Transverse colon (tissue), 4 donors: ENCODE measurements at places on chromosomes 11 and 22.

GRCh38 chr11:66745356-66746235 is 16.6 kb upstream of the SPTBN2 start:
- no peaks in the 10 kb centered on the region for H3K36me3 ChIP-seq
- peak overlapping the region; percentile 92 for H3K27ac ChIP-seq
- DNase-seq, result peak; percentile 82
- no peaks in the 10 kb centered on the region for H3K27me3 ChIP-seq

- H3K36me3 ChIP-seq, result no peaks in the 10 kb centered on the region
- no peak for DNase-seq
- H3K27ac ChIP-seq, result peak overlapping the region; percentile 78
- H3K27me3 ChIP-seq, result no peaks in the 10 kb centered on the region
- peaks cover 20% of the 10 kb centered on the region for H3K4me1 ChIP-seq
Observed at GRCh38 chr11:10600570-10601248, 32.2 kb upstream of the LYVE1 start.

GRCh38 chr11:108931168-108931567 is 266.3 kb downstream of the DDX10 start:
- no peak for DNase-seq
- no peaks in the 10 kb centered on the region for H3K4me1 ChIP-seq
- no peak overlapping the region for H3K4me3 ChIP-seq
- no peaks in the 10 kb centered on the region for H3K36me3 ChIP-seq
- no peak overlapping the region for H3K27ac ChIP-seq

DNA sequence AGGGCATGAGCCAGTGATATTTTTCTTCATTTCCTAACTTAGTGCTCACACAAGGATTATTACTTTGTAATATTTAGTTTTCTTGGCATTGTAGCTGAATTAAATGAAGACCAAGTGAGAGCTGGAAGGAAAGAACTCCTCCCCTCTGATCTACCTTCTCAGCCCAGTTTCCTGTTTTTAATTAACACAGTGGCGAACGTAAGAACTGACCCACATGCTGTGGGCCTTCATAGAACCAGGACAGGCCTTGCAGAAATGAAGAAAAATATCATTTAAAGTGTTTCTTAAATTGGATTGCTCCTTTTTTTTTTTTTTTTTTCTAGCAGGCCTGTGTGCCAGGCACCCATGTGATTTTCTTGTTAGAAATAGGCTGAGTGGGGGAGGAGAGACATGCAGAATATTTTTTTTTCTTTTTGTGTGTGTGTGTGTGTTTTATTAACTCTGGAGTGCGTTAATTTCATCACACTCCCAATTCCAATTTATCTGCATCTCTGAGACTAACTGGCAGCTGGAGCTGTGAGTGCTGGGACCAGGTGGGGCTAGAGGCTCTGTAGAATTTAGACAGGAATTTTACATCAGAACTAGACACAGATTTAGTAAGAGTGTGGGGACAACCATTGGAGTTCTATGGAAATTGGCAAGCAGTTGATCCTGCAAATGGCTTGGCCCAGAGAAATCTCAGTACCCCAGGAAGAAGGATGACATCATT is 320.5 kb downstream of the DDX10 start:
- H3K36me3 ChIP-seq, result no peaks in the 10 kb centered on the region
- H3K4me1 ChIP-seq, result no peaks in the 10 kb centered on the region
- no peak overlapping the region for H3K4me3 ChIP-seq
- H3K27ac ChIP-seq, result no peak overlapping the region
- H3K27me3 ChIP-seq, result no peaks in the 10 kb centered on the region

DNA sequence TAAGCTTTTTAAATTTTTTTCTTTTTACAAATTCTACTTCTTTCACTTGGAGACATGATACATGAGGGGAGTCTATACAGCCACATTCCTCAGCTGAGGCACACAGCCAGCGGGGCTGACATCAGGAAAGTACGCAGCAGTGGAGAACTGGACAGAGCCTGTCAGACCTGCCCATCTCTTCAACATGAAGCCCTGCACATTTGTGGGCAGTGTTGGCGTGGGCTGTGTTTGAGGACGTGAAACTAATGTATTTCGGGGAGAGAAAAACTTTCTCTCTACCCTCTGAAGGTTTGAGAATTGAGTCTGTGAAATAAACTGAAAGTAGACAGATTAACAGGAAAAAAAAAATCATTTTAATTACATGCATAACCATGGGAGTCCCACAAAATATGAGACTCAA is 84.8 kb upstream of the HTATIP2 start:
- H3K36me3 ChIP-seq, result no peaks in the 10 kb centered on the region
- no peaks in the 10 kb centered on the region for H3K27me3 ChIP-seq
- DNase-seq, result no peak

DNA sequence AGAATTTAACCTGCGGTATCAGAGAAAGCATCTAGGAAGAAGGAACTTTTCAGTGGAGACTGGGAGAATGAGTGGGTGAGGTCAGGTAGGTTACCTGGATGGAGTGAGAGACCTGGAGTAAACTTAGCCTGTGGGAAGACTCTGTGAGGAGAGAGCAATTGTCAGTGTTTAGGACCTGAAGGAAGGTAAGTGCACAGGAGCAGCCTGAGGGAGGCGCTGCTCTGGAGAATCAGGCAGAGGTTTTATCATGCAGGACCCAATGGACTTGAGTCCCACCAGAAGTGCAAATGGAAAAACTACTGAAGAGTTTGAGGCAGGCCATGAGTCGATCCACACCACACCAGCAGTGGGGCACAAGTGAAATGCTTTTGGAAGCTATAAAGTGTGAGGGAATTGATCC is 10.6 kb upstream of the IFTAP start:
- H3K4me1 ChIP-seq, result no peaks in the 10 kb centered on the region
- H3K36me3 ChIP-seq, result no peaks in the 10 kb centered on the region
- H3K27me3 ChIP-seq, result peaks cover 8% of the 10 kb centered on the region
- no peak for DNase-seq
- H3K27ac ChIP-seq, result no peak overlapping the region

GRCh38 chr11:7677071-7677470 is 3.8 kb upstream of the CYB5R2 start:
- no peak overlapping the region for H3K27ac ChIP-seq
- no peaks in the 10 kb centered on the region for H3K36me3 ChIP-seq
- no peaks in the 10 kb centered on the region for H3K4me1 ChIP-seq
- no peak for DNase-seq
- peaks cover 15% of the 10 kb centered on the region for H3K27me3 ChIP-seq

- H3K27ac ChIP-seq, result no peak overlapping the region
- H3K36me3 ChIP-seq, result no peaks in the 10 kb centered on the region
- no peak overlapping the region for H3K4me3 ChIP-seq
- peaks cover 5% of the 10 kb centered on the region for H3K4me1 ChIP-seq
- no peak for DNase-seq
Observed at GRCh38 chr11:79432138-79432537, 8.7 kb downstream of the TENM4 start.

DNA sequence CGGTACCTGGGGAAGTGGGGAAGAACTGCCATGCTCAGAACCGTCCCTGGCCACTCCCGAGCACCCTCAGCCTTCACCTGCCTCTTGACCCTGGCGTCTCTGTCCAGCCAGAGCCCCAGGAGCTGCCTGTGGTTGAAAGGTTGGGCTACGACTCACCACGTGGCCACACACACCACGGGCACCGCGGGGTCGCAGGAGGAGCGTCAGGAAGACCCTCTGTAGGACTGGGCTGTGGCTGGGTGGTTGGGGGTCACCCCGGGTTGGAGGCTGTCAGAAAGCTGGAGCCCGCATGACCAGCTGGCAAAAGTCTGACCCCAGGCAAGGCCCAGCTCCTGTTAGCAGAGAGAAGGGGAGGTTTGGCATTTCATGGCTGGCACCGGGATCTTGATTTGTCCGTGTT is 11.5 kb downstream of the KRTAP5-5 start:
- no peak for DNase-seq
- no peak overlapping the region for H3K27ac ChIP-seq
- no peak overlapping the region for H3K4me3 ChIP-seq
- peaks cover 14% of the 10 kb centered on the region for H3K4me1 ChIP-seq
- H3K27me3 ChIP-seq, result peaks cover 22% of the 10 kb centered on the region
- H3K36me3 ChIP-seq, result no peaks in the 10 kb centered on the region

DNA sequence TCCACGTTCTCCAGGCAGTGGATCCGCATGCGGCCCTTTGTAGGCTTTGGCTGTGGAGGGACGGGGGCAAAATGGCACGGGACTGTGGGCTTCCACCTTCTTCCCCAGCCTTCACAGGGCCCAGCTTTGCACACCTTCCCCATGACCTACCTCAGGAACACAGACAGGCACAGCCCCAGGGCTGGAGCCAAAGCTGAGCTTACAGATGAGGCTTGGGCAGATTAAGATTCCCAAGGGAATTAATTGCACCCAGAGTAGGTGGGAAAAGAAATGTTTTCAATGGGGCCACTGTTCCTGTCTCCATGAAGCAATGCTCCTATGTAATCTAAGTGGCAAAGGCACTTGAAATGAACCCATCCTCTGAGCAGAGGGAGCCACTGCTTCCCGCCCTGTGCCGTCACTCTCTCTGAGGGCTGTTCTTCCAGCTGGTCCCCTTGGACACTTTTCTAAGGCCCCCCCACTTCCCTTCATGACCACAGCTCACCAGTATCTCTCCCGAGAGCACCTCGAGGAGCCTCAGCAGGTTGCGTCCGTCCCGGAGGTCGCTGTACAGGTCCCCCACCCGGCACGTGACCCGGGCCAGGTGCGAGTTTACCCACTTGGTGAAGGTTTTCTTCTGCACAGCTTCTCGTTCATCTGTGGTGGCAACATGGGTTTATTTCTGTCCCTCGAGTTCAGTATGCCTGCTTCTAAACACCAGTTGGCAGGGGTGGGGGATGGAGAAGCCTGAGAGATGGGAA is 13.5 kb downstream of the SPTBN2 start:
- H3K36me3 ChIP-seq, result no peaks in the 10 kb centered on the region
- no peaks in the 10 kb centered on the region for H3K27me3 ChIP-seq
- no peak overlapping the region for H3K27ac ChIP-seq
- peaks cover 15% of the 10 kb centered on the region for H3K4me1 ChIP-seq
- H3K4me3 ChIP-seq, result no peak overlapping the region

DNA sequence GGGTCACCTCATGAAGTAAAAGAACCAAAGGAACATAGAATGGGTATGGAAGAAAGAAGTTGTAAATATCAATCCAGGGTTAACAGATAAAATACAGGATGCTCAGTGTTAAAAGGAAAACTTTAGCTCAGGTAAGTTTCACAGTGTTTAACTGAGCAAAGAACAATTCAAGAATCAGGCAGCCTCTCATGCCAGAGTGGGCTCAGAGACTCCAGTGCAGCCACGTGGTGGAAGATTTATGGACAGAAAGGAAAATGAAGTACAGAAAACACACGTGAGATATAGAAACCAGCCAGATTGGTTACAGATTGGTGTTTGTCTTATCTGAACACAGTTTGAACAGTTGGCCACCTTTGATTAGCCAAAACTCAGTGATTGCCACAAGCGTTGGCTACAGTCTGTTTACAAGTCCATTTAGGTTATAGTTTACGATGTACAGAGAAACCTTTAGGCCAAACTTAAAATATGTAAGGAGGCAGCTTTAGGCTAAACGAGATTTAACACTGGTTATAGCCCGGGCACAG is 9.1 kb downstream of the AP5B1 start:
- H3K4me3 ChIP-seq, result no peak overlapping the region
- no peaks in the 10 kb centered on the region for H3K36me3 ChIP-seq
- no peaks in the 10 kb centered on the region for H3K4me1 ChIP-seq
- H3K27ac ChIP-seq, result no peak overlapping the region
- DNase-seq, result no peak
- H3K27me3 ChIP-seq, result no peaks in the 10 kb centered on the region

- H3K27me3 ChIP-seq, result no peaks in the 10 kb centered on the region
- H3K36me3 ChIP-seq, result no peaks in the 10 kb centered on the region
- H3K27ac ChIP-seq, result no peak overlapping the region
- no peak overlapping the region for H3K4me3 ChIP-seq
- H3K4me1 ChIP-seq, result no peaks in the 10 kb centered on the region
- DNase-seq, result no peak
Observed at GRCh38 chr22:27032091-27032761, 374.8 kb downstream of the MIAT start.
